ENCODE measurements at places on chromosomes 5 and 9.

DNA sequence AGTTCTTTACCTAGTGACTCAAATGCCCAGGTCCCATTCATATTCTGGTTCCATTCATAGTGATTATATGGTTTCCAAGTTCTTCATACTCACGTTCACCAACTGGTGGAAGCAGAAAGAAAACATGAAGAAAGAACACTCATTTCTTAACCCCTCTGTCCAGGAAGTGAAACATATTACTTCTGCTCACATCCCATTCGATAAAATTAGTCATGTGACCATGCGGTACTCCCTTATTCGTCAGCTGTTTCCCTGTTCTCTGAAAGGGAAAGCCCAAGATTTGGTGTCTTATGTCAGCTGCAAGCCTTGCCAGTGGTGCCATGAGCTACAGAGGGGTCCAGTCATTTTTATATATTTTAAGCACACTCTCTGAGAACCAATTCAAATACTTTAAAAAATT, 387.0 kb upstream of the DMAC1 start:
- peaks cover under 1% of the 10 kb centered on the region for H3K27me3 ChIP-seq
- peaks cover 13% of the 10 kb centered on the region for H3K4me1 ChIP-seq

- DNase-seq, result no peak
- no peak overlapping the region for H3K4me3 ChIP-seq
- H3K27ac ChIP-seq, result no peak overlapping the region
- H3K36me3 ChIP-seq, result peaks cover 58% of the 10 kb centered on the region
These were observed 55.0 kb downstream of the ECPAS start for GRCh38 chr9:111429175-111429574.

- H3K27me3 ChIP-seq, result peaks cover 9% of the 10 kb centered on the region
- H3K4me3 ChIP-seq, result no peak overlapping the region
- no peak overlapping the region for H3K27ac ChIP-seq
- H3K36me3 ChIP-seq, result no peaks in the 10 kb centered on the region
- H3K4me1 ChIP-seq, result no peaks in the 10 kb centered on the region
These were observed 128.9 kb downstream of the CCDC192 start for GRCh38 chr5:127832067-127832466.

DNA sequence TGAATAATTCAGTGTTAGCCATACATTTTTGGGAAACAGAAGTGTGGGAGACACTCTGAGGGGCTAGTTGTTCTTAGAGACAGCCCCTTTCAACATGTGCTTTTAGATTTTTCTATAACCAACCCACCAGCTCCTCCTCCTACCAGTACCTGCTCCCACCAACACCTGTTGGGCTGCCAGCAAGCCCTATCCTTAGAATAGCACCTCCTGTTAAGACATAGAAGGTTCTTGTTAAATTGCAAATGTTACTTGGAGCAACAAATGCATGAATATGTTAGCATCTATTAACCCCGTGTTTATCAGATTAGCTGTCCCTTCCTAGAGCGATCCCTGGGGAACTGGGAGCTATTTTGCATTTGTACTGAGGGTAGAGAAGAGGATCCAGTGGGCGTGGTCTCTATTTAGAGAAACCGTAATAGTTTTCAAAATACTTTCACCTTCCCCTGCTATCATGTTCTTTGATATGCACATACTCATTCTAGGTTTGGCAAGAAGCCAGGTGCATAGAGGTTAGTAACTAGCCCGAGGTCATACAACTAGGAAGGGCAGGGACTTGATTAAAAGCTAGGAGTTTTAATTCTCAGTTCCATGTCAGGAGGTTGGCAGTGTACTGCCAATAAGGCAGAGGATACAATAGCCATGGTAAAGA, 334.4 kb downstream of the KCTD16 start:
- no peak overlapping the region for H3K27ac ChIP-seq
- no peaks in the 10 kb centered on the region for H3K4me1 ChIP-seq
- H3K36me3 ChIP-seq, result no peaks in the 10 kb centered on the region
- H3K4me3 ChIP-seq, result no peak overlapping the region
- DNase-seq, result no peak

DNA sequence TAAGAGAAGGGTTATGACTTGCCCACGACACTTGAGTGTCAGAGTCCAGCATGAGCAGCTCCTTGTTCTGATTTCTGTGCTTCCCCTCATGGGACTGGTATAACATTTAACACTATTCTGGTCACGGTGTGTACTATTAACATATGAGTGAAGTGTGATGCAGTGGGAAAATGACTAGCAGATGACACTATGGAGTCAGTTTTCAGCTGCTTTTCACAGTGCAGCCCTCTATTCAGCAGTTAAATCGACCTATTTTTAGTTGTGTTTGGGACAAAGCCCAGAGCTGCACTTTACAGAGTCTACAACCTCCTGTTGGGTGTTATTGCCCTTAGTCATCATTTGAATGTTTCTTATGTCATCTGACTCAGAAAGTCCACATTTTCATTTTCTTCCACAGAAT, 59.1 kb downstream of the CHSY3 start:
- DNase-seq, result no peak
- H3K4me1 ChIP-seq, result no peaks in the 10 kb centered on the region
- H3K36me3 ChIP-seq, result no peaks in the 10 kb centered on the region
- peaks cover 13% of the 10 kb centered on the region for H3K27me3 ChIP-seq

GRCh38 chr9:86279839-86280238, 2.5 kb downstream of the ISCA1 start:
- peaks cover 47% of the 10 kb centered on the region for H3K4me1 ChIP-seq
- H3K36me3 ChIP-seq, result peaks cover 16% of the 10 kb centered on the region
- peak overlapping the region; percentile 53 for H3K4me3 ChIP-seq
- no peak overlapping the region for H3K27ac ChIP-seq
- H3K27me3 ChIP-seq, result no peaks in the 10 kb centered on the region

DNA sequence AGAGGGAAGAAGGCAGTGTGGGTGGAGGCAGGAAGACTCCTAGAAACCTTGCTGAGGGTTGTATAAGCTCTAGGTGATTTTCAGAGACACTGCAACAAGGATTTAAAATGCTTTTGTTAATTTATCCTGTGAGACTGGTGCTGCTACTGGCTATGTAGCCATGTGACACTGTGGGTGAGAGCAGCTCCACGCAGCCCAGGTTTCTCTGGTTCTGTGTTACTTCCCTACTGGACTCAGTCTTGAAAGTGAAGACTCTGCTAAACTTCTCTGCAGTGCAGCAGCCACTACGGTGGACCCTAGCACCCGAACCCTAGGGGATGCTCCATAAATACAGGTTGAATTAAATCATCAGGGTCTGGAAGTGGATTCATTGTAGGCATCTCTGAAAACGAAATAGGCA, 25.8 kb upstream of the EFNA5 start:
- no peak overlapping the region for H3K27ac ChIP-seq
- no peaks in the 10 kb centered on the region for H3K36me3 ChIP-seq
- H3K27me3 ChIP-seq, result no peaks in the 10 kb centered on the region
- DNase-seq, result no peak
